Hair follicle dermal papilla cell (primary cell): ENCODE measurements at places on chromosomes 1 and 21. TPM values are rescaled to one million over a fixed set of nuclear protein-coding genes. Genes with fewer than 3 reads are reported as not detected.

The SLC2A1 gene
- total RNA-seq, result 114 TPM in 2 replicates

The CATSPERE gene
- total RNA-seq, result 1.2 and 2.3 TPM in 2 replicates

The KRTAP19-3 gene
- total RNA-seq, result not detected in 2 replicates

The USP33 gene
- total RNA-seq, result 92.5 and 107 TPM in 2 replicates

The FCAMR gene
- total RNA-seq, result not detected in 2 replicates

The MSH4 gene
- 0.12 and 0.16 TPM in 2 replicates for total RNA-seq

The IBA57 gene
- total RNA-seq, result 6.8 and 8.8 TPM in 2 replicates

The GLMP gene
- 81.5 and 85.2 TPM in 2 replicates for total RNA-seq

The KCNH1 gene
- 5.8 and 6.3 TPM in 2 replicates for total RNA-seq

The AUNIP gene
- 1.6 and 1.8 TPM in 2 replicates for total RNA-seq

The FABP3 gene
- total RNA-seq, result 146 and 154 TPM in 2 replicates

The NPHS2 gene
- total RNA-seq, result not detected in 2 replicates

The MRPL9 gene
- total RNA-seq, result 55.8 and 56.3 TPM in 2 replicates

The CRYAA gene
- total RNA-seq, result not detected in 2 replicates

The S100A16 gene
- 157 and 225 TPM in 2 replicates for total RNA-seq

The PPFIA4 gene
- total RNA-seq, result 11.2 and 14.5 TPM in 2 replicates

The IL22RA1 gene
- 0.12 TPM in 1 of 2 replicates, not detected in the other for total RNA-seq

The PRAMEF18 gene
- not detected in 2 replicates for total RNA-seq

The NBPF26 gene
- 18.3 and 37.2 TPM in 2 replicates for total RNA-seq

The POTED gene
- not detected in 2 replicates for total RNA-seq

The DLGAP3 gene
- under 0.01 TPM in 1 of 2 replicates, not detected in the other for total RNA-seq

The RBM11 gene
- total RNA-seq, result 0.16 and 1.5 TPM in 2 replicates

The OR14K1 gene
- total RNA-seq, result 0.49 TPM in 1 of 2 replicates, not detected in the other

The TMPRSS15 gene
- total RNA-seq, result not detected in 2 replicates

The OR2L2 gene
- total RNA-seq, result under 0.01 TPM in 1 of 2 replicates, not detected in the other

The LCE1B gene
- not detected in 2 replicates for total RNA-seq
